Fibroblast of skin of right quadriceps (primary cell): ENCODE measurements at places on chromosomes 6 and 20.

GRCh38 chr6:148735989-148736388 is 10.8 kb upstream of the UST start:
- DNase-seq, result no peak

- DNase-seq, result peak; percentile 92
Observed at GRCh38 chr6:33299237-33299944, 649 bp upstream of the RGL2 start.

GRCh38 chr20:46994341-46994740 is 99.7 kb downstream of the EYA2 start:
- no peak for DNase-seq

DNA sequence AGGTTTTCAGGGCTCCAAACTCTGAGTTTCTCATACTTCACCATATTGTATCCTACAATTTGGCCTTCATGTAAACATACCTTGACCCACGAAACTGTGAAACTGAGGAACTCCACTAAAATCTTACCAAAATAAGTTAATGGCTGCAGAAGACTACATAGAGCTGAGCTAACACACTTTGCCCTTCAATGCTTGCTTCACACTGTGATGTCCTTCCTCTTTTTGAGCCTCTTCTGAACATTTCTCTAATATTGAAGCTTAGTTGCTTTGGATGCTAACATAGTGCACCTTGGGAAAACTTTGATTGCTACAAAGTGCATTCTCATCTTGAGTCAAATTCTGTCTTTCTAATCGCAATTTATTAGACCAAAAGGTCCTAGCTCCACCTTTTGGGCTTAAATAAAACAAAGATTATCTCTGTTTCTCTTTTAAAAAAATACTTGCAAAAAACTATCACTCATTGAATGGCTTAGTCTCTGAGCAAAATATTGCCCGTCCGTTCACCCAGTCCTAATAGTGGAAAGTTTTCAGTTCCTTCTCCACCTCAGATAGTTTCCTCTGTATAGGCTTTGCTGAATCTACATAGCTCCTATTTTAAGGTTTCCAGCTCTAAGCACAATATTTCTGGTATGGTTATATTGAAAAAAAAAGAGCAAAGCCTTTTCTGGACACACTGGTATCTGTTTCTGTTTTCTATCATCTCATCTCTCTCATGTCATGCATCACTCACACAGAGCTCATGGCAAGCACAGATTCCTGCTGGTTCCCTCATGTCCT is 494.6 kb downstream of the RFPL4B start:
- DNase-seq, result no peak

DNA sequence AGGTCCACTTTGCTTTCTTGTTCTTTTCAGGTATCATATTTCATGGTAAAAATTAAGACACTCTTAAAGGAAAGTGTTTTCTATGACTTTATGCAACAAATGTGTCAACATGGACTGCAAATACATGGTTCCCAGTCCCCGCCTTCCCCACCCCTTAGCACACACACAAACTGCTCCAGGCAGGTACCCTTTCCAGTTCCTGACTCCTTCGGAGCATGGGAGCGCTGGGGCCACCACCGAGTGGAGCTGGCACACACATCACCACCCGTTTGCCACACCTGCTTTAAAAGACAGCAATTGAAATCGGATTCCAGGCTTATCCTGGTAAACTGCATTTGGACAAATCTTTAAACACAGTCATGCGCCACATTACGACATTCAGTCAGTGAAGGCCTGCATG is 22.2 kb downstream of the RNASET2 start:
- no peak for DNase-seq

DNA sequence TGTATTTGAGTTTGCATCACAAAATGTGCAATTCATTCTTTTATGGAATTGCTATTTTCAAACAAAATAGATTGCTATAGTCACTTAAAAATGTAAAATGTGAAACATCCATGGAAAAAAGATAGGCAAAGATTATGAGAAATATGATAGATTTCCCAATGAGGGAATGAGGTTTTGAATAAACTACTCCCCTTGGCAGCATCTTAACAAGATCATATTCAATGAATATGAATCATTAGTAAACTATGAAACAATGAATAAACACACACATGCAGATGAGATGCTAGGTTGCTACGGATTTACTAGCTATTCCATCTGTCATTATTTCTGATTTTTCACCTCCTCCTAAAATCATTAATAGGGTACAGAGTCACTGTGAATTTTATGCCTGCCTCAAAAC is 401.8 kb downstream of the PHF3 start:
- DNase-seq, result peak; percentile 5

DNA sequence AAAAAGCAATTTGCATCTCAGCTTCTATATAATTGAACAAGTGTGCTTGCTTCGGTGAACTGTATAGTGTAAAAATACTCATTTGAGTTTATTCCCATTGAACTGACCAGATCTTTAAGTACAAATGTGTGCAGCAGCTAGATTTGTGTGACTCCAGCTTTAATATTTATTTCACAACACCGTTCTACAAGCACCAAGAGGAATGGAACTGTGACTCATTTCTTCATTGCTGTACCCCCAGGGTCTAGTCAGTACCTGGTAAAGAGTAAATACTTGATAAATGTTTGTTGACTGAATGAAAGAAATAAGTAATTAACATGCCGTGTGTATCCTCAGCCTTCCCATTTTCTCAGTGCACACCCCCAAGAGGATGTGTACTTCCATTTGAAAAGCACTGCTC is 464.8 kb downstream of the CBLN4 start:
- DNase-seq, result no peak
